Skeletal muscle cell (primary cell): ENCODE measurements at places on chromosomes 16 and 17.

DNA sequence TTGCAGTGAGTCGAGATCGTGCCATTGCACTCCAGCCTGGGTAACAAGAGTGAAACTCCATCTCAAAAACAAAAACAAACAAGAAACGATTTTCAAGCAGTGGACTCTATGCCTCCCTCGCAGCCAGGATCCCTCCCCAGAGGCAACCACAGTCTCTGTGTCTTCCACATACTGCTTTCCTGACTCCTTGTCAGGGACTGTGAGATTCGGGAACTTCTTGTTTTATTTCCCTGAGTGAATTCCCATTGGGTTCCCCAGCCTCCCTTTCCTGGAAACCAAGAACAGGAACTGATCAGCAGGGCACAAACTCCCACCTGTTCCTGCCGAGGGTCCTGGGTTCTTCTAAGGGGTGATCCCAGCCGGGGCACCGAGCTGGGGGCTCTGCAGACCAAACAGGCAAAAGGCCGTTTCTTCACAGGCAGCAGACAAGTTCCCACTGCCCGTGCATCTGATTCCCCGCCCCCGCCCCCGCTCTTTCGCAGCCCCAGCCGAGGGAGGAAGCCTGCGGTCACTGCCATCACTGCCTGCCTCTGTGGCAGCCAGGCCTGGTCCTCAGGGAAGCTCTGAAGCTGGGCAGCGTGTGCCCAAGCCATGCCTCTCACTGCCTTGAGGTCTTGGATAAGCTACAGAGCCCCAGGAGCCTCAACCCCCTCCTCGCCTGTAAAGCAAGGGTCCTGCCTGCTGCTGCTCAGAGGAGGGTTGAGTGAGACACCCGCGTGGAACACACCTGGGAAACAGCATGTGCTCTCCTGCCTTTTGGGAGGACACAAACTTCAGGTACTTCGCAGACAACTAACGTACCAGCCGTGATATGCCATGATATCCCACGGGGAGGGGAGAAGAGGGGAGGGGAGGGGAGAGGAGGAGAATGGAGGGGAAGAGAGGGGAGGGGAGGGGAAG is 5.5 kb upstream of the PIEZO1 start:
- no peak for DNase-seq

- no peak for DNase-seq
These were observed 162.1 kb upstream of the SALL1 start for GRCh38 chr16:51313198-51313597.

GRCh38 chr17:80559825-80560251 is 15.2 kb downstream of the RPTOR start:
- DNase-seq, result peak; percentile 93

GRCh38 chr17:30414486-30414885 is 35.8 kb downstream of the CPD start:
- no peak for DNase-seq

GRCh38 chr17:63540590-63540989 is 9.7 kb upstream of the DCAF7 start:
- no peak for DNase-seq

- no peak for DNase-seq
These were observed 65.9 kb downstream of the DNAH3 start for GRCh38 chr16:21084631-21085225.

DNA sequence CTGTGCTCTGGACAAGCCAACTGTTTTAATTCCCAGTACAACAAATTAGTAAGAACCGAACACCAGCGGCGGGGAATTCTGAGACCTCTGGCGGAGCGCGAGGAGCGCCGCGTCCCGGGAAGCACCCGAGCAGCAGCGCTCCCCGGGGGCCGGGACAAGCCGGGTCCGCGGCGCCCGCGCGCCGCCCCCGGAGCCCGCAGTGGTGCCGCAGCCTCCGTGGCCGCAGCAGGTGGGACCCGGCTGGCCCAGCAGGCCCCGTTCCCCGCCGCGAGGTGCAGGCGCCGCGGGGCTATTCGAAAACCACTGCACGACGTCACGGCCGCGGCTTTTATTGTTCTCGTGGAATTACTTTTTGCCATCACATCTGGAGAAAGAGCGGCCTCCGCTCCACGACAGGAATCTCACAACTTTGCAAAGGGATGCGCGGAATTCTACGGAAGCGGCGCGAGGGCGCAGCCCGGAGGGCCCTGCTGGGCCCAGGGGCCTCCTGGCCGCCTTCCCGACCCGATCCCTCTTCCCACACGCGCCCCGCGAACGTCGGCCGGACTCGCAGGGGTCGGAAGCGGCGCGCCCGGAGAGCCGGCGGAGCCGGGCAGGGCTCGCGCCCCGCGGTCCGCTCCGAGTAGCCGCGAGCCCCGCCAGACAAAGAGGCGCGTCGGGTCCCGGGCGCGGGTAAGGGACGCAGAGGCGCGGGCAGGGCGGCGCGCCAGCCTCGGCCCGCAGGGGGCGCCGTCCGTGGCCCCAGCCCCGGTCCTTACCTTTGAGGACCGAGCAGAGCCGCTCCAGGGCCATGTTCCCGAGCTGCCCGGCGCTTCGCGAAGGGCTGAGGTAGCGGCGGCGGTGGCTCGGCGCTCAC is 696 bp downstream of the NETO2 start:
- DNase-seq, result no peak
